ENCODE measurements at places on chromosomes 1 and 21. TPM values are rescaled to one million over a fixed set of nuclear protein-coding genes. Genes with fewer than 3 reads are reported as not detected.

DNA sequence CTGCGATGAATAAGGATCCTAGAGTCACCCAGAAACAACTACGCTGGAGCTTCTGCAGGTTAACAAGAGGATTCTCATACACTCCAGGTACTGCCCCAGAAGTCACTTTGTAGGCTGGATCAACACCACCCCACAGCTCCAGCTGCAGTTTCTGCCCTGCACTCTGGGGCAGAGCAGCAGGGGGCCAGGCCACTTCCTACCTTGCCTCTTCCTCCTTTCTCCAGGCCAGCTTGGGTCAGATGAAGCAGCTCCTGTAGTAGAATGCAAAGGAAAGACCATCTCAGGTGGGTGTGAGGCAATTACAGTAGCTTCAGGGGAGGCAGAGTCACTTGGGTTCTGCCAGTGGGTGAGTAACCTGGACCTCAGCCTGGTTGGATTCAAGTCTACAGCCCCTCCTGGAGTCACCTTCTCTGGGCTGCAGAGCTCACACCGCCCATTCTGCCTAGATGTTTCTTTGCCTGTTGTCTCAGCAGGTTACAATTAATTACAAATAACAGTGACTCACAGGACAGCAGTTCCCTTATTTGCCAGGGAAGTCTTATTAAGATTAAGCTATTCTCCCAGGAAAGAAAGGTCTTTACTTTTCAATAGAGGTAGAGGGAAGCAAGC, 24.4 kb upstream of the BCAR3 start:
- no peaks in the 10 kb centered on the region for H3K36me3 ChIP-seq
- no peaks in the 10 kb centered on the region for H3K27me3 ChIP-seq
- DNase-seq = no peak
- no peak overlapping the region for H3K4me3 ChIP-seq
- H3K27ac ChIP-seq = no peak overlapping the region

BTBD8 gene
- polyA plus RNA-seq = 0.30 TPM

DNA sequence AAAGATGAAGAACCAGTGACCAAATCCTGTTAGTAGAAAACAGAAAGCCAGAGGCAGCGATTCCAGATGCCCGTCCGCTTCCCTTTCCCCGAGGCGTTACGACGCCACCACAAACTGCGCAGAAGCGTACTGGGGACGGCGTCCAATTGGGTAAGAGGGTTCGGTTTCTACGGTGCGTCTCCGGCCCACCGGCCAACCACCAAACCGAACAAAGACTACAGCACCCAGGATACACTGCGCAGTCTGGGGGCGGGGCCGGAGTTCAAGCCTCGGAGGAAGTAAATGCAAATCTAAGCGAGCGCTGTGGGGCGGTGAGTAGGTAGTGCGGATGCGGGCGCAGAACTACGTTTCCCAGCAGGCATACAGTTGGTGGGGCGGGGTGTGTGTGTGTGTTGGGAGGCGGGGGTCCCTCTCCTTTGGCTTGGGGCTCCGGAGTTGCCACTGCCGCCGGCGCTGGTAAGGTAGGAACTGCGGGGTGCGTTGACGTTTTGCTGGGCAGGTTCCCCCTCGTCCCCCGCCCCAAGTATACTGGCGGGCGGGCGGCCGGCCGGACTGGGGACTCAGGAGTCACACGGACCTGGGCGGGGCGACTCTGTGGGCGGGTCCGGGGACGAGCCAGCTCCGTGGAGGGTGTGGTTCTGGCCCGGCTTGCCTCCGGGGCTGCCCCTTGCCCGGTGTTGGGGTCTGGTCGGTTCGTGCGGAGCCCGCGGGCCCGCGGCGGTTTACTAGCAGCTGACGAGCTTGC, at the start of the genes SWT1 and TRMT1L:
Gene SWT1 (plus strand): TSS at position 314 of the 745 bp plus-strand sequence. CDS start 3,675 bp downstream, outside the sequence.
Gene TRMT1L (minus strand): TSS at position 100 of the 745 bp plus-strand sequence. CDS start 241 bp downstream, outside the sequence.
- no peaks in the 10 kb centered on the region for H3K36me3 ChIP-seq
- H3K27me3 ChIP-seq = no peaks in the 10 kb centered on the region
- DNase-seq = peak; percentile 98
- peaks cover 41% of the 10 kb centered on the region for H3K4me1 ChIP-seq

CYP4A22 gene
- polyA plus RNA-seq = not detected

DNA sequence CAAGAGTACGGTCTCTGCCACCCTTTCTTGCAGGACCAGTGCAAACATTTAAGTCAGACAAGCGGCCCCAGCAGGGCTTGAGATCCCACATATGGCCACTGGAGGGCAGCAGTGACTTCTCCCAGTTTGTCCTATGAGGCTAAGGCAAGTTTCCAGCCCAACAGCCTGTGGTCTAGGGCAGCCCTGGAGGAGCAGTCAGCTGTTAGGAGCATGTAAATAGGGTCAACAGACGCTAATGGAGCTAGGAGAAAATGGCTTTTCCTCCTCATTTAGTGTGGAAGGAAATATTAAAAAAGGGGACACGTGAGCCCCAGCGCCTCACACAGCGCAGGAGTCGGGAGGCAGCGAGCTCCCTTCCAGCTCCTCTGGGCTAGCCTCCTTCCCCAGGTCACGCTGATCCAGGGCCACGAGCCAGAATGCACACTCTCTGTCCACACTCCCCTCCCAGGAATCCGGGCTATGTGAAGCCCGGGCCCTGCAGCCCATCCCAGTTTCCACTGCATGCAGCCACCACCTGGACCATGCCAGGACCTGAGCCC, 95.6 kb downstream of the LAMC2 start:
- peak overlapping the region; percentile 5 for H3K4me3 ChIP-seq
- no peaks in the 10 kb centered on the region for H3K36me3 ChIP-seq
- H3K27ac ChIP-seq = peak overlapping the region; percentile 77
- H3K4me1 ChIP-seq = peaks cover 63% of the 10 kb centered on the region

PADI4 gene
- polyA plus RNA-seq = not detected

SFN gene
- not detected for polyA plus RNA-seq

DNA sequence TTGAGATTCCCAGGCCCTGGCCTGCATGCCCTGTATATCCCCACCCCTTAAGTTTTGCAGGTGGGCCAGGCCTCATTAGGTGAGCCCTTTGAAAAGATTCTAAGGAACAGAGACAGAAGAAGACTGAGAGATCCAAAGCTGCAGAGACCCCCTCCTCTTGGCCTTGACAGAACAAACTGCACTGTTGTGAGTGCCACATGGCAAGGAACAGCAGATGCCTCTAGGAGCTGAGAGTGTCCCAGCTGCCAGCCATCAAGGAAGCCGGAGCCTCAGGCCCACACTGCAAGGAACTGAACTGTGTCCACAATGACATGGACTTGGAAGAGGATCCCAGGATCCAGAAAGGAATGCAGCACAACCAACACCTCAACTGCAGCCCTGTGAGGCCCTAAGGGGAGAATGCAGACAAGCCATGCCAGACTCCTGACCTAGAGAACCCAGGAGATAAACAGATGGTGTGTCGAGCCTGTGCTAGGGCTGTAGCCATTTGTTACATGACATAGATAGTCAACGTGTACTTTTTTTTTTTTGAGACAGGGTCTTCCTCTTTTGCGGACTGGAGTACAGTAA, 182.7 kb downstream of the AJAP1 start:
- no peak overlapping the region for H3K27ac ChIP-seq
- H3K4me3 ChIP-seq = no peak overlapping the region
- no peaks in the 10 kb centered on the region for H3K27me3 ChIP-seq
- no peaks in the 10 kb centered on the region for H3K36me3 ChIP-seq

- H3K27ac ChIP-seq = no peak overlapping the region
- H3K27me3 ChIP-seq = peaks cover 5% of the 10 kb centered on the region
- H3K4me1 ChIP-seq = no peaks in the 10 kb centered on the region
Measured at GRCh38 chr1:63189677-63190076, 132.7 kb upstream of the FOXD3 start.
